RWPE1 (cell line): ENCODE measurements at places on chromosomes 1 and 21.
A peak's percentile ranks its signal among the peaks of the same experiment; 100 is the strongest.

DNA sequence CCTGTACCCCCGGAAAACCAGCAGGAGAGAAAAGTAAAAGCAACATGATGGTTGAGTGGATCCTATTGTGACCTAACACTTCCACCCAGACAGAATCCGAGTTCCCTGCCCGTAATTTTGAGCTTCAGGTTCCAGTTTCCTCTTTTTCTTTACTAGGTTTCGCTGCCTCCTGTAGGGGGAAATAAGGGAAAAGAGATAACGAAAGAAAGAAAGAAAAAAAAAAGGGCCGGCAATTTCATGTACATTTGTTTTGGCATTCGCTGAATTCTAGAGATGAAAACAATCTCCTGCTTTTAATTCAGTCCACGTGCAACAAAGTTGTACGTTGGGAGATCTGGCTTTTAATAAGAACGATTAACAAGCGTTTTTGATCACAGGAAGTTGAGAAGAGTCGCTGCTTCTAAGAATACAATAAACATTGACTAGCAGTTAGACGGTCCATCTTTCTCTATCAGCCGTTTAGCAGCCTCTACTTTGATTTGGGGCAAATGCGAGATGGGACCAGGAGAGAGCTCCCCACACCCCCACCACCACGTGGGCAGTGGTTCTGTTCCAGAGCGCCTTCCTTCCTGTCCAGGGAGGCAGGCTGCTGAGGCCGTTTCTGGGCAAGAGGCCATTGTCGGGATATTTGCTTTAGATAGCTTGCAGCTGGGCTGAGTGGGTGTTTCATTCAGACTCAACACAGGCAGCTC, 155.9 kb upstream of the RUNX1 start:
- DNase-seq: no peak

DNA sequence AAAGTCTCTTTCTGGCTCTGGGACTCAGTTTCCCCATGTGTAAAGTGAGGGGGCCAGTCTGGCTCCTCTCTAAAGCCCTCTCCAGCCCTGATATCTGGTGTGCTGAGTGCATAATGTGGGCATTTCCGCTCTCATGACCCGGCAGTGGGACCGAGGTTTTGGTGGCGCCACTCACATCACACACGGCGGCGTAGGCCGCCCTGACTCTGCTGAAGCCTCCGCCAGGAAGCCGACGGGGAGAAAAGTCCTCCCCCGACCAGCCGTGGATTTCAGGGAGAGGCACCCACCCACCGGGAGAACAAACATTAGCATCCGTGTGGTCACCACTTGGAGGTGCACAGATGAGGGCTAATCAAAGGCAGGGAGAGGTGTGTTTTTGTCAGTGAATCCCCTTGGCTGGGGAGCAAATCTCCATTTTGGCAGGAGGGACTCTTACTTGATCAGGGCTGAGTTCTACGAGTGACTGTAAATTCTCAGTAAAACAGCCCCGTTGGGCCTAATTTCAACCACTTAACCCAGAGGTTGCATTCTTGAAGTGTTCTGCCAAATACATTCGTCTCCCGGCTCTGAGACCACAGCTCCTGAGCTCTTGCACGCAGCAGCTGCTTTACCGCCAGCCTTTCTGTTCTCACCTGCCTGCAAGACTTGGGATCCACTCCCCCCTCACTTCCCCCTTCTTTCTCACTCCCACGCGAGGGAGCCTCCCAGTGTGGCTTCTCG, 118.2 kb downstream of the FOXD2 start:
- no peak for DNase-seq

DNA sequence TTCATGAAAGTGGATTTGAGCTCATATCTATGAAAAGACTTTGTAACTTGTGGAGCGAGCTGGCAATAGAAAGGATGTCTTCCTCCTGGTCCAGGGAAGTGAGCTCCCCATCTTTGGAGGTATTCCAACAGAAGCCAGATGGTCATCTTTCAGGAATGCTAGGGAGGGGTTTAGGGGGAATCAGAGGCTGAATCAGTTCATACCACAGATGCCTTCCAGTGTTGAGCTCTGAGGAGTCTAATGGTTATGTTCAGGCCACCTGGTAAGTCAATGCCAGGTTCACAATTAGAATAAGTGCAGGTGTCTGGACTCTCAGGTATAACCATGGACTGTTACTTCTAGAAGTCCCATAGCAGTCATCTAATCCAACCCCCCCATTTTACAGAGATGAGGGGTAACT, 119.1 kb downstream of the ACTL8 start:
- DNase-seq: peak; percentile 93

DNA sequence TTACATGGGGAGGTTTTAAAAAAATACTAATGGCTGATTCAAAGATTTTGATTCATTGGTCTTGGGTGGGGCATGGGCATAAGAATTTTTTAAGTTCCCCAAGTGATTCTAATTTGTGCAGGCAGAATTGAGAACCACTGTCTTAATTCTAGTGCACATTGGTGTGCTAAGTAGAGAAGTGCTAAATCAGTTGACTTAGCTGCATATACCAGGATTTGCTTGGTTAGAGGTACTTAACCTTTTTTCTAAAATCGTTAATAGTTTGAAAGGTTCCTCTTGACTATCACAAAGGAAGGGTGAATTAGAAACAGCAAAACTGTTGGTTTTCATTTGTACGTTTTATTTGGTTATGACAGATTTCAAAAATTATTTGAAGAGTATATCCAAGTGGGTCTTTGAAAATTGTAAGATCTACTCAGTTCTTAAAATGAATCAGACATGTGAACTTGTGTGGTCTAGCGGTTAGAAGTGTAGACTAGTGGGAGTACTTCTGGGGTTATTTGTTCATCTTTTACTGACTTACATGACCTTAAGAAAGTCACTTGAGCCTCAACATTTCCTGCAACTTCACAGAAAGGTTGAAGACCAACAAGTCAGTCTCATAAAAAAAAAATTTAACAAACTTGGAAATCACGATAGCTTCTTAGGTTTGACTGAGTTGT, 66.7 kb downstream of the RPAP2 start:
- DNase-seq: no peak

DNA sequence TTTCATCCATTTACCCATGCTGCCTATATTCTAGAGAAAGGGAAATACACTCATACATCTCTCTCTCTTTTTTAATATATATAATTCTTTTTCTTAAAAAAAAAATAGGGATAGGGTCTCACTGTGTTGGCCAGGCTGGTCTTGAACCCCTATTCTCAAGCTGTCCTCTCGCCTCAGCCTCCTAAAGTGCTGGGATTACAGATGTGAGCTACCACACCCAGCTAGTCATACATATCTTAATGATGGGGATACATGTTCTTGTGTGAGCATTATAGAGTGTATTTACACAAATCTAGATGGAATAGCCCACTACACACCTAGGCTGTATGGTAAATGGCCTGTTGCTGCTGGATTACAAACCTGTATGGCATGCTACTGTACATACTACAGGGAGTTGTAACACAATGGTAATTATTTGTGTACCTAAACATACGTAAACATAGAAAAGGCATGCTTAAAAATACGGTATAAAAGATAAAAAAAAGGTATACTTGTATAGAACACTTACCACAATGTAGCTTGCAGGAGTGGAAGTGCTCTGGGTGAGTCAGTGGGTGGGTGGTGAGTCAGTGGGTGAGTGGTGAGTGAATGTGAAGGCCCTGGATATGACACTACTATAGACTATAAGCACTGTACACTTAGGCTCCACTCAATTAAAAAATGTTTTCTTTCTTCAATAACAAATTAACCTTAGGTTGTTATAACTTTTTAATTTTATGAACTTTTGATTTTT, 72.9 kb downstream of the IVNS1ABP start:
- peak; percentile 20 for DNase-seq

GRCh38 chr1:197327776-197328364, 59.8 kb downstream of the CRB1 start:
- DNase-seq: peak; percentile 27

DNA sequence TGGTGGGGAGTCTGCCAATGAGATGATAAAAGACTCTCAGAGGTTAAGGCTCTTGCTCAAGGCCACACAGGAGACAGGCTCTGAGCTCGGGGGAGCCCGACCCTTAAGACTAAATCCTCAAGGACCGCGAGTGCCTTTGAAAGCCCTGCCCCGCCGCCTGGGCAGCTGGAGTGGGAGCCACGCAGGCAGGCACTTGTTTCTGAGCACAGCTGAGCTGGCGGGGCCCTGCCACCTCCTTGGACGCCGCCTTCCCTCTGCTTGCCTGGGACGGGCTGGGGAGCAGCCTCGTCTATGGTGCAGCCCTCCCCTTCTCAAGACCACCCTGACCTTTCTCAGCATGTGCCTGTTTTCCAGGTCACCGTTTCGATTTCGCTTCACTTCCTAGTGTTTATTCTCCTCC, 169.3 kb downstream of the CAMTA1 start:
- no peak for DNase-seq

GRCh38 chr1:23019863-23020625, 776 bp downstream of the KDM1A start:
- peak; percentile 49 for DNase-seq

DNA sequence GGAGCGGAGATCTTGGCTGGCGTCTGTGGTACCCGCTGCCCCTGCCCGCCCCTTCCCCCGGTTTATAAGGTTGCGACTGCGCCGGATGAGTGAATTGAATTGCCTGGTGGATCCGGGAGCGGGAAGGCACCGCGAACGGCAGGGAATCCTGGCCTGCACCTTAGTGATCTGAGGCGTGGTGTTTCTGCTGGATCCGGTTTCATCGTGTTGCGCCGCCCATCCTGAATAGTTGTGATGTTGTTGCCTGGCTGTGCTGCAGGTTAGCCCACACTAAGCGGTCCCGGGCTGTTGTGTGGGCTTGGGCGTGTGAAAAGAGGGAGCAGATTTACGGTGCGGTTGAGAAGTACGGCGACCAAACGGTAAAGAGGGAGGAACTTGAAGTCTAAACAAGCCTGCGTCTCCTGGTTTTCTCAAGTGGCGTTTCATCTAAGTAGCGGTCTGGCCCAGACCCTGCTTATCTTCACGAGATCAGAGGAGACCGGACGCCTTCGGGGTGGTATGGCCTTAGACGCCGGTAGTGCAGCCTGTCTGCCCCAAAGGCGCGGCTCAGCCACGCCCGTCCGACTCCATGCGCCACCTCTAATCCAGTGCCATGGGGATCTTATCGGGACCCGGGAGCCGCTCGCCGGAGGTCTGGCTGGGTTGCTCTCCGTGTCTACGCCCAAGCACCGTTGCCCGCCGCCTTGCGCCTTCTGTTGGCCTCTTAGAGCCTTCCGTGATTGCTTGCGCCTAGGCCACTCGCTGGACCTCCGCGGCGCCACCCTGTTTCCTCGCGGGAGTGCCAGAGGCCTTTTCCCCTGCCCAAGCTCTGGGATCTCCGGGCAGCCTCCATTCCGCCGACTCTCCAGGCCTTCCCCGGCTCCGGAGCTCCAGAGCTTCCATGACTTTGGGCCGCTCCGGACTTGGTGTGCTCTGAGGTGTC, 87.5 kb upstream of the RHOU start:
- peak; percentile 50 for DNase-seq

GRCh38 chr1:160576884-160577283, 2.4 kb downstream of the CD84 start:
- no peak for DNase-seq

GRCh38 chr1:228374711-228375577, 31.7 kb downstream of the TRIM11 start:
- DNase-seq: peak; percentile 57

GRCh38 chr1:162151900-162152829, 82.7 kb downstream of the NOS1AP start:
- no peak for DNase-seq

- no peak for DNase-seq
These were observed 52.5 kb downstream of the ZNF684 start for GRCh38 chr1:40583980-40584379.

- DNase-seq: no peak
These were observed 570.9 kb upstream of the CAMK1G start for GRCh38 chr1:209012443-209013196.
